Left renal pelvis (tissue), 4 donors: ENCODE measurements at places on chromosomes 7 and 10.

- DNase-seq, result no peak
These were observed 90.0 kb upstream of the PLXNA4 start for GRCh38 chr7:132666071-132666773.

GRCh38 chr7:94422136-94422535 is 27.4 kb downstream of the COL1A2 start:
- DNase-seq, result no peak

DNA sequence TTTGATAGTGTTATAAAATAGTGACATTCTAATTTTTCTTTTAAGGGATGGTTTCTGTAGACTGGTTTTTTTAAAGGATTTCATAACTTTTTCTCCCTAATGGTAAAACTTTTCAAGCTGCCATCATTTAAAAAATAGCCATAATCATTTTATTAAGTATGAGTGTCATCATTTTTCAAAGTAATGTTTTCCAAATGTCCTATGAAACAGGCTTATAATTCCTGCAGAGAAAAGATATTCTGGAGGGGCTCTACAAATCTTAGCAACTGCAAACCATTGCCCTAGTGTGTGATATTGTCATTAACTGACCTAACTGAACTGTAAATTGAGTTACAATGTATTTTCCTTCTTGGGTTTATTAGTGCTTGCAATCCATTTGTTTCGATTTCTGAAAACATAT is 226.0 kb downstream of the BBS9 start:
- no peak for DNase-seq

DNA sequence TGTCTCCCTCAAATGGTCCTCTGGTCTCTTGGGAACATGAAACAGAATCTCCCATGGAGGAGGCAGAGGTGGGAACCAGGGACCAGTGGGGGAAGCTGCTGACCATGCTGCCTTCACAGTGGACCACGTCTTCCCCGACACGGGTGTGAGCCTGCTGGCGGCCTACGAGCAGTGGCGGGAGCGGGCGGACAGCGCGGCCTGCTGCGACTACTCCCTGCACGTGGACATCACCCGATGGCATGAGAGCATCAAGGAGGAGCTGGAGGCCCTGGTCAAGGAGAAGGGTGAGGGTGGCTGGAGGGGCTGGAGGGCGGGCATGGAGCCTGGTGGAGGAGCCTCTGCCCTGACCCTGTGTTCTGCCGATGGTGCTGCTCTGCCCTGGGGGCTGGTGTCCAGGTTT is 8.0 kb downstream of the DPYSL4 start:
- DNase-seq, result no peak
